ENCODE measurements at places on chromosomes 1 and 21.
A peak's percentile ranks its signal among the peaks of the same experiment; 100 is the strongest.

GRCh38 chr1:106755682-106756406 is 300.6 kb upstream of the PRMT6 start:
- DNase-seq = no peak

DNA sequence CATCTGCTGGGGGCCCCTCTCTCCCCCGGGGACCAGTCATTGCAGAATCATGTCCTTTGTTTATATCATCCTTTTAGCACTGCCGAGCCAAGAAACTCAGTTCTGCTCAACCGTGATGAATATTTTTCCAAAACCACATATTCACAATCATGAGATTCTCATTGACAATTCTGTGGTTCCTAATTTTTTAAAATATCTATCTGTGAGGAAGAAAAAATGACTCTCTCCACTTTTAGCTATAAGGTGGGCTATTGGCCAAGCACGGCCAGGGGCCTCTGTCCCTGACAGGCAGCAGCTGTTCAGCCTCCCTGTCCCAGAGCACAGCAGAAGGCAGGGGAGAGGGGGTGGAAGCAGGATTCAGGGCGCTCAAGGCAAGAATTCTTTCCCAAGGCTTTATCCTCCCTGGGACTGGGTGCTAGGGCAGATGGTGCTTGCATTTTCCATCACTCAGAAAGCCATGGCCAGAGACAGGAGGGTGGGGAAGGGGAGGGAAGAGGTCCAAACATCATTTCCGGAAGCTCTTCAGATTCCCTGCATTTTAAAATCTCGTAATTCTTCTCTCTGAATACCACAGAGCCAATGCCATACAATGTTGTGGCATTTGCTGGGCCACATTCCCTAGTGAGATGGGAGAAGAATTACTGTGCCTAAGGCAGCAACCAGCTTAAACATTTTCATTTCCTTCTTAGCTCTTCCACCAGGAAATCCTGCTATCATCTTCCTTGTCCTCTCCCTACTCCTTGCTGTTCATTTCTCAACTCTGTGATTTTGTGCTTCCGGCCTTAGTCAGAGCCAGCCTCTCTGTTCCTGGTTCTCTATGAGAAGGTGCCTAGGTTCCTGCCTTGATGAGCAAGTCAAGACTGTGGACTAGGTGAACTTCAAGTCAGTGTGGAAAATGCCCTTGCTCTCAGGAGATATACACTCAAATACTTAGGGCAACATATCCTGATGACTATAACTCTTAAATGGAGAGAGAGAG is 60.3 kb downstream of the KCNJ6 start:
- DNase-seq = no peak

DNA sequence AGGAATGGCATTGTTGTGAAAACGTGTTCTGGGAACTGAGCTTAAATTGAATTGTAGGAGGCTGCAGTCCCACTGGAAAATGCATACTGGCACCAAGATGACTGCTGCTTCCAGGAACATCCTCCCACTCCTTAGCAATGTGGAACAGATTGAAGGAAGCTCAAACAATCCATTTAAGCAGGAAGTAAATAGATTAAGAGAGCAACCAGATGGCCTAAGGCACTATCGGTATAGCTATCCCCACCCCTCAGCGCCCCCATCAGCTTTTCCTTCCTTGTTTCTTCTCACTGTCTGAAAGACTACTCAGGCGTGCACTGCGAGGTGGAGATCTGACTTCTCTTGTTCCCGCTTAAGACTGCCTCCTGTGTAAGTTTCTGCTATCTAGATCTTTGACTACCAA is 4.0 kb upstream of the IFI16 start:
- no peak for DNase-seq

GRCh38 chr1:205480349-205480985 is 24.0 kb upstream of the CDK18 start:
- DNase-seq = peak; percentile 79

- no peak for DNase-seq
These were observed 36.3 kb downstream of the MARK1 start for GRCh38 chr1:220564216-220564615.

GRCh38 chr1:99645699-99646531 is at the start of gene PALMD:
Gene PALMD (plus strand): TSS chr1:99646113. CDS start chr1:99646318, 205 bp downstream.
- no peak for DNase-seq

- DNase-seq = no peak
These were observed 16.7 kb upstream of the PDE9A start for GRCh38 chr21:42636520-42637266.

DNA sequence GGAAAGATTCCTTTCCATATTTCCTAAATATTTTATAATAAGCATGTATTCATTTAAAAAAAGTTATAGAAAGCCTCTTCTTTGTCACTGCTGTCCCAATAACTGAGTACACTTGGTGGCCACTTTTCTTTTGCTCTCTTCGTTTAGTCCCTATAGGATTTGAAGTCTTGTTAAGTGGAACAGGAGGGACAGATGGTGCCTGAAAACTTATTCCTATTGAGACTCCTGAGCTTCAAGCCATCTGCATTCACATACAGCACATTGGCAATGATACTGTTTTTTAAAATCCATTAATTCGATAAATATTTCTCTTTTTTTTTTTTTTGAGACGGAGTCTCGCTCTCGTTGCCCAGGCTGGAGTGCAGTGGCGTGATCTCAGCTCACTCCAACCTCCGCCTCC is 2.0 kb upstream of the ZBTB40 start:
- no peak for DNase-seq

GRCh38 chr1:207097871-207098324 is 6.1 kb upstream of the C4BPA start:
- peak; percentile 56 for DNase-seq

GRCh38 chr1:206674745-206675175 is 9.9 kb upstream of the MAPKAPK2 start:
- no peak for DNase-seq

DNA sequence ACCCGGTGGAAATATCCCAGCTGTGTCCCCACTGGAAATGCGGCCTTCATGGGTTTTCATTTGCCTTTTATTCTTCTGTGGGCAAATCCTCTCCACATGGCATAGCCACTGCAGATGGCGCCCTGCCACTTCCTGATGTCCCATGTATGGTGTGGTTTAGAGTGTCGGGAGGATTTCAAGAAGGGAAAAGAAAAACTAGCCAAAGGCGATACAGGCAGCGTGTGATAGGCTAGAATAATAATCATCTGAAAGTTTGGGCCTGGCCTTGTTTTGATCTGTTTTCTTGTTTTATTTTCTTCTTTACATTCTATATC is 123.6 kb downstream of the PEX14 start:
- DNase-seq = no peak

- DNase-seq = peak; percentile 32
These were observed 7.6 kb upstream of the ERG start for GRCh38 chr21:38505654-38506523.

DNA sequence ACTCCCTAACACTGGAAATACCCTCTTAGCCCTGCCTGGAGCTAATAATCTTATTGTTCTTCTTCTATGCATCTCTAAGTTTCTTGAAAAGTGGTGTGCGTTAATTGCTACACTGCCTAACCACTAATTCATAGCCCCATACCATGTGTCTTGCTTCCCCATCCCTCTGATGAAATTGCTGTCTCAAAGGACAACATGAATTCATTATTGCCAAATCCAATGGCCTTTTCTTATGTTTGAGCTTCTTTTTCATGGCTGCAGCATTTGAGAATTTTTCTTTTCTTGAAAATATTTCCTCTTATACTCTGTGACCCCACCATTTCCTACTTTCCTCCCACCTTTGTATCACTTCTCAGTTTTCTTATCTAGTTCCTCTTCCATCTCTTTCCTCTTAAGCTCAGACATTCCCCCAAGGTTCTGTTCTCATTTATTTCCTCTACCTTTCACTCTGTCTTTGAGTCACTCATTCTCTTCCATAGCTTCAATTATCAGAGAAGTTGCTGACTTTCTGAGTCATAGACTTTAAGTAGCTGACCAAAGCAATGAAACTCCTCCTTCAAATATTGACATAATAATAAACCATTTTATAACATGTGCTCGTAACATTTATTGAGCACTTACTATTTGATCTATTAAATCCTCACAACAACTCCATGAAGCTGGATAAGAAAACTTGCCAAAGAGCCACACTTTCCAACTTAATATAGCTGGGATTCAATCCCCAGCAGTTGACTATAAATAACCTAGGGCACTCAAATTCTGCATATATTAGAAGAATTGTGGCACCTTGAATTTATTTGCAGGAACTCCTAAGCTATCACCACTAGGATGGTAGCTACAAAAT is 35.5 kb upstream of the ATP6V1G3 start:
- DNase-seq = peak; percentile 15

DNA sequence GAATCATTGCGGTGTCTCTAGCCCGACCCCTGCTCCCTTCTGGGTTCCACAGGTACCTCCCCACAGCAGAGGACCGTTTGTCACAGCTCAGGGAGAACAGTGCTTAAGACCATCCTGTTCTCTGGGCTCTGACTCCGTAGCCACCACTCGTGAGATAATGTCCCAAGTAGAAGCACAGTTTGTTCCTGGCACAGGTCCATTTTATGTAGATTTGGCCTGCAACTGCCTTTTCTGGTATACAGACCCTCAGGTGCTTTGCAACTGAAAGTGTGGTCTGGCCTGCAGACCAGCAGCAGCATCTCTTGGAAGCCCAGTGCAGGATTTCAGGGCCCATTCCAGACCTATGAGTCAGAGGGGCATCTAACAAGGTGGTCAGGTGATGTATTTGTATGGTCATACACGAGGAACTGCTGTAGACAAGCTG is 28.4 kb upstream of the TMEM125 start:
- no peak for DNase-seq

DNA sequence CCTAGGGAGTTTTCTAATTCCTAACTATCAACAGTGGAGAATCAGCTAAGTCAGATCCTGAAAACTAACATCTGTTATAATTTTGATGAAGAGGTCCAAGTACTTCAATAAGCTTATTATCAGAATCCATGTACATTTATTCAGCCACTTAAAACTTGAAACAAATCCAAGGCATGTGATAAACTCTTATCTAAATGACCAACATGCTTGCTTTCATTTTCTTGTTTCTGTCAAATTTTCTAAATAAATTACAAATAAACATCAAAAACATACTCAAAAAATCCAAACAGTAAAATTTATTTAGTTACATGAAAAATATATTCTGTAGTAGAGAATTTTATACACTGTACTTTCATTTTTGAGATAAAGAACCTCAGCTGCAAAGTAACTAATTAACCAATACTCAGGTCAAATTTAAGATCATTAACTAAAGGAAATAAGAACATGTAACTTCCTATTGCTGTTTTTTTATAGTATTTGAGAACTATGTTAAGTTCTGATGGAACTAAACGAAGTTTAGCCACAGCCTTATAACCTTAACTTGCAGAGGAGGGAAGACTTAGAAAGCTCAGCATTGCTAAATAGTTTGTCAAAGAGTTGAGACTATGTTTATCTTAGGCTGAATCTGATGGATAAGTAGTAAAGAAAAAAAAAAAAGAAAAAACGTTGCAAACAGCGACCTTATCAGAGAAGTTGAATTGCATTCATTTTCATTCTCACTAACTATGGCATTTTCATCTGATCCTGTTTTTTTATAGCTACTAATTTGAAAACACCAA is 44.9 kb downstream of the SYNJ1 start:
- DNase-seq = no peak

GRCh38 chr1:105483436-105483835 is 1573.0 kb upstream of the PRMT6 start:
- DNase-seq = no peak

GRCh38 chr1:169236143-169236542 is 129.7 kb downstream of the ATP1B1 start:
- DNase-seq = no peak

- DNase-seq = no peak
These were observed 40.5 kb upstream of the SAMD13 start for GRCh38 chr1:84260852-84261518.

DNA sequence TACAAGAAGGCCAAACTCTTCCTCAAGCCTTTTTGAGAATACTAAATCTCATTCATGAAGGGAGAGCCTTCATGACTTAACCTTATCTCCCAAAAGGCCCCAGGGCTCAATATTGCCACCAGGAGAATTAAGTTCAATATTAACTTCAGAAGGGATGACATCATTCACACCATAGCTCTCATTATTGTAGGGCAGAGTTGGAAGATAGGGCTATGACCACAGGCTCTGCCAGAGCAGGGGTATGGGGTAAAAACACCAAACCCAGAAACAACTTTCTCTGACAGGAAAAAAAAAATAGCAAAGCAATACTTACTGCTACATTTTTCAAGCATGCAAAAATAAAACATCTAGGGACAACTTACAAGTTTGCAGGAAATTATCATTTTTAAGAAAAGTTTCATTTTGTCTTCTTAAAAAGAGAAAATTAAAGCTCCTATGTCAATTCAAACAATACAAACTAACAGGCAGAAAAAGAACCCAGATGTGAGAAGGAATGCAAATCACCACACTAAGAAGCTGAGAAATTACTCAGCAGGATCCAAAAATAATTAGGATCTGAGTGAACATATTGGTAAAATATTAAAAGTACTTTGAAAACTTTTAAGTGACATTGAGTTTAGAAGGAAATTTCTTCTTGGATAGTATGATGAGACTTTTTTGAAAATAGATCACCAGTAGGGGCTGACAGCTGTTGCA is 1156.5 kb downstream of the NCAM2 start:
- DNase-seq = no peak

- no peak for DNase-seq
These were observed 108.4 kb downstream of the HHAT start for GRCh38 chr1:210437111-210437510.

- DNase-seq = no peak
These were observed 398.7 kb downstream of the SMYD3 start for GRCh38 chr1:246108278-246108925.

DNA sequence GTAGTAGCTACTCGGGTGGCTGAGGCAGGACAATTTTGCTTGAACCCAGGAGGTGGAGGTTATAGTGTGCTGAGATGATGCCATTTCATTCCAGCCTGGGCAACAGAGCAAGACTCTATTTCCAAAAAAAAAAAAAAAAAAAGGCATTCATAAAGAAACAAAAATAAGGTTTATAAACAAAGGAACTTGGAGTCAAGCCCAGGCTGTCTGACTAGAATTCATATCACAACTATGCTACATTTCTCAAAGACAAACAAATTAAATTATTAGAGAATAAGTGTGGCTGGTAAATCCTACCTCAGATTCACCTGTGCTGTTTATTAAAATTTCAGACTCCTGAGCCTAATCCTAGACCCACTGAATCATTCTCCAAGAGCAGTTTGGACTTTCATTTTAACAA is 4.2 kb downstream of the GCLM start:
- DNase-seq = no peak

- no peak for DNase-seq
These were observed 80.4 kb downstream of the NPHP4 start for GRCh38 chr1:5911871-5912271.

Data from GM20000 (cell line).